ENCODE measurements at places on chromosomes 3 and 15.
A peak's percentile ranks its signal among the peaks of the same experiment; 100 is the strongest.

DNA sequence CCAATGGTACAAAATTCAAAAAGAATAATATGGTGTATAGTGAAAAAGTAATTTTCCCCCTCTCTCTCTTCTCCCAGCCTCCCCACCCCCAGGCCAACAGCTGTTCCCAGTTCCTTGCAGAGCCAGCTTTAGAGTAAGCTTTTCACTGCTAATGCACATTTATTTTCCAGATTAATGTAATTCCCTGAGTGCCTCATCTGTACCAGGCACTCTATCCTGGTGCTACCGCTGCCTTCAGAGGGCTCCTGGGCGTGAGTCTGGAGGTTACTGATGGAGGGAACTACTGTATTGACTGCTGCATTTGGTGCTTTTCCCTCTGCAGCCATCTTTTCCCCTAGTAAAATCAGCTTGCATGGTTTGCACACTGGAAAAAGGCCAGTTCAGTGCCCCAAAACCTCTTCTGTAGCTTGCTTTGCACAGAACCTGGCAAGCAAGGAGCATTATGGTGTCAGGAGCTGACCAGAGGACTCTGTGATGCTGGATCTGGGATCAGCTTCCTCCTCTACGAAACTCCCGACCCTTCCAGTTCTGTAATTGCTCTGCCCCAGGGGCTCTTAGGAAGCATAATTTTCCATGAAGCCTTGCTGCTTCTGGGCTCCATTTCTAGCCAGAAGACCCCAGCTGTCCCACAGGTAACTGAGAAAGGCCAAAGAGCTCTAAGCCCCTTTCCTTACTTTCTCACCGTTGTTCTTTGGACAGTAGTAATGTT, 8.5 kb upstream of the USP3 start:
- DNase-seq, result no peak

DNA sequence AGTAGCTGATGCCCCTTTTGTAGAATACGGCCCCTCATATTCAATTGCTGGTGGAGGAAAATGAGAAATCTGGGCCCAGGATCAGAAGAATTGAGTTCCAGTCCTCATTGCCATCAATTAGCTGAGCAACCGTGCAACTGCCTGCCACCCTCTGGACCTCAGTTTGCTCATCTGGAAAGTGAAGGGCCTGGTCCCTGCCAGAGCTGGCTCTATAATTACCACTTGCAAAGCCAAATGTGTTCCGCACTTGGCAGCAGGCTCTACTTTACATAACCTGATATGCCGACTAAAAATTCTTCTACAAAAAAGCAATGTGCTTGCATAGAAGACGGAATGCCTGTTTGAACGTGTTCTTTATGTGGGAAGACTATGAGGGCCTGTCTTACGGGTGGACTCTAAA, 8.6 kb upstream of the ITGB5 start:
- DNase-seq, result no peak

DNA sequence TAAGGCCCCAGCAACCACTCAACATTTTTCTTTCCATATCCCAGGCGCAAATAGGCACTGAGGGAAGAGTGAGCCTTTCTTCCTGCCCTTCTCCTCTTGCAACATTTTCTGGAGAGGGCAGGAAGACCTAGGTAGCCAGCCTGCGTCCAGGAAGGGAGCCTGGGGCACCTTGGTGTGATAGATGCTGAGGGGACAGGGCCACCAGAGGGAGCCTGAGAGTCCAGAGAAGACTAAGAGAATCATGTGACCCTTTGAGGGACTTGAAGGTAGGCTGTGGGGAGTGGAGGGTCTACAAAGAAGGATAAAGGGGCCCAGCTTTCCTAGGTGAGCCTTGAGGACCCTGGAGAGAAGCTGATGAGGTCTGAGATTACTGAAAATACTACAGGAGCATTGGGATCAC, 346.6 kb downstream of the CNTN6 start:
- no peak for DNase-seq

DNA sequence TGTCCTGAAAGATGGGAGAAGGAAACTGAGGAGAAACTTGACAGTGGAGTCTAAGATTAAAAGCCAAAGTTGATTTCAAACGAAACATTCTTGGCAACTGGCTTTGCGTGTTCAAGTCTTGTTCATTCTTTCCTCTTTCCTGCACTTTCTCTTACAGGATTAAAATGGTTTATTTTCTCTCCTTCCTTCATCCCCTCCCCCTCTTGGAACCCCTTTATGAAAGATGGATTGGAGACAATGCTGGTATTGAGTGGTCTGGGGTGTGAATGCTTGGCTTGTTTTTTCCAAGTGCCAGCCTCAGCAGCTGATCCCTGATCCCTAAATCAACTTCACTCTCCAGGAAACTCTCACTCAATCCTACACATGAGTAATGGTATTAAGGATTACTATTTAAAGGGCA, 703 bp upstream of the LSAMP start:
- DNase-seq, result no peak

GRCh38 chr3:23527326-23527725, 278.4 kb upstream of the UBE2E1 start:
- no peak for DNase-seq

DNA sequence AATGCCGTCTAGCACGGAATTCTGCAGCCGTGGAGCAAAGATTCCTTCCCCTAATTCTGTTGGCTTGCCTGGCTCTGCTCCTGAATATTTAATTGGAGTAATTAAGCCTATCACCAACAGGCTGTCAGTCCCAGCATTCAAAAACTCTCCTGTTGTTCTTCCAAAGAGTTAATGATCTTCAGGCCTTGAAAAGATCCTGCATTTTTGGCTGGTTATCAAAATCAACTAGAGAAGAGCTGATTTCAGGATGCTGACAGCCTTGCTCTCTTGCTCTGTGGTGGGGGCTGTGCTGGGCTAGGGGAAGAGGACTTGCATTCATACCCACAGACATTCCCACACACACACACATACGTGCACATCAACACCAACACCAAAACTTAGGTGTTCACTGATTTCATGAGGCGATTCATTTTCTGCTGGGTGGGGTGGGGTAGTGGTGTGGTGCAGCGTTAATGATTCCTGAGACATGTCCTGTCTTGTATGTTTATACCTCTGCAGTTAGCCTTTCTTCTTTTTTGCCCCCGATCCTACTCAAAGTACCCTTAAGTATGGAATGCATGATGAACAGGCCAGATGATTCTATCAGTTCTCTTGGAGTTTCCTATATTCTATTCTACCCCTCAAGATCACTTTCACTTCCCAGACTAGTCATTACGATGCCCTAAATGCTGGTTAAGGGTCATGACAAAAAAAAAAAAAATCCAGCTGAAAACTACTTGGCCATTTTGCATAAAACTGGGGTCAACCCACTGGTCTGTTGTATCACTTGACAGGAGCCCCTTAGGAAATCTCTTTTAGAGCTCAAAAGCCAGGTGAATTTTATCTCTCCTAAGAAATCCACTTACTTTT, 42.3 kb downstream of the CPN2 start:
- no peak for DNase-seq

GRCh38 chr3:81249540-81250029, 511.9 kb downstream of the GBE1 start:
- peak; percentile 69 for DNase-seq

GRCh38 chr15:62862717-62863116, 179.8 kb upstream of the TPM1 start:
- no peak for DNase-seq

GRCh38 chr3:95044101-95044500, 981.2 kb downstream of the NSUN3 start:
- no peak for DNase-seq

DNA sequence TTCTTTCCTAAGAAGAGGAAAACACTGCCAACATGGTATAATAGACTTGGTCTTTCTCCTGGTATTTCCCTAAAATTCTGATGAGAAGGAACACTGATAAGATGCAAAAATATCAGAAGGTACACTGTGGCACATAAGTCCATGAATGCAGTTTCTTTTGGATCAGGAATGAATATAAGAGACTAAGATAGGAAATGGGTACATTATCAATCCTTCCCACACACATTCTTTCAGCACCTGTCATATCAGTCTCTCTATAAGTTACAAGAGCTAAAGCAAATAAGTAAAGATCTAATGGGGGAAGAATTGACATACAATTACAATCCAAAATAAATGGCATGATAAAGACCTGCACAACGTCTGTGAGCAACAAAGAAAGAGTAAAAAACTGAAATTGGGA, 1101.0 kb downstream of the ROBO2 start:
- peak; percentile 22 for DNase-seq

- DNase-seq, result peak; percentile 69
These were observed 45.9 kb upstream of the THUMPD3 start for GRCh38 chr3:9316881-9317361.

GRCh38 chr3:61730056-61730455, 168.7 kb downstream of the PTPRG start:
- DNase-seq, result no peak

GRCh38 chr3:58164199-58164879, 46.4 kb downstream of the DNASE1L3 start:
- peak; percentile 75 for DNase-seq

DNA sequence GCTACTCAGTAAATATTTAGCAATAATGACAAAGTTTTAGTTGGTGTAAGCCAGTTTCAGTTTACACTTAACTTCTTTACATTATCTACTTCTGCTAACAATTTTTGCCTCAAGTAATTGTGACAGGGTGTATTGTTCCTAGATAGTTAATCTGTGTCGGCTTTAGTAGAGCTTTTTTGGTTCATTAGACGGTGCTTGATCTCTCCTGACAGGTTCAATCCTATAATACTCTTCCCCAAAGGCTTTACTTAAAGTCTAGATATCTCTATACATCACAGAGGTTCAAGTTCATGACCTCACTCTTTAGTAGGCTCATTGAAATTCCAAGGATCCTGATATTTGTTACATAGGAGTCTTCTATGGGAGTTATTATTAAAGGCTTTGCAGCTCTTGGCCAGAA, 365.6 kb upstream of the DPPA4 start:
- DNase-seq, result no peak
